G401 (cell line): ENCODE measurements at places on chromosomes 3 and 15. TPM values are rescaled to one million over a fixed set of nuclear protein-coding genes. Genes with fewer than 3 reads are reported as not detected.

DNA sequence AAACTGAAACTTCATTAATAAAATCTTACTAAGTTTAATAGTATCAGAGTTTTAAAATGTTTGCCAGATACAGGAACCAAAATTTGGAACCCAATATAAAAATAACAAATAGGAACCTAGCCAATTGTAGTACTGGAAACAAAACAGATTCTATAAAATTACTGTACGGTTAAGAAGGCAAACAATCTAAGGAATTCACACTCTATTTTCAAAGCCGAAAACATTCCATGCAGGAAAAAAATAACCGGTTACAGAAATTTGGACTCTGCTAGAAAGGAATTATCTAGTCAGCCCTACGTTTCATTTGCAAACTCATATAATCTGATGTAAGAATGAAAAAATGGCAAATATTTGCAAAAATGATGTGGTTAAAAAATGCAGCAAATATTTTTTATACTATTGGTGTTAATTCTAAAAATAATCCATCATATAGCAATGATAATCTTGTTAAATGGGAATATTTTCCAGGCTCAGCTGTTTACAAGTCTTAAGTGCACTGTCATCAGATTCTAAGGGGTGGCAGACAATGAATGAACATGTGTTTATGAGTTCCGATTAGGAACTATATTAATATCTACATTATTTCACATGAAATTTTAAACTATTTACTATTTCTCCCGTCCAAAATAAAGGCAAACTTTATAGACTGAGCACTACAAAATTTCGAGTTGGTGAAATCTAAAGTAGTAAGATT is 58.1 kb downstream of the DCBLD2 start:
- no peak for DNase-seq

GRCh38 chr15:99709243-99709986 is 23.8 kb downstream of the LYSMD4 start:
- DNase-seq, result no peak

Gene C3orf20
- total RNA-seq, result not detected in 2 replicates

- no peak for DNase-seq
Measured at GRCh38 chr15:48265135-48265534, 59.0 kb downstream of the SLC12A1 start.

GRCh38 chr3:55537129-55537528 is 50.0 kb upstream of the WNT5A start:
- no peak for DNase-seq
